ENCODE measurements at places on chromosomes 5 and 9.

DNA sequence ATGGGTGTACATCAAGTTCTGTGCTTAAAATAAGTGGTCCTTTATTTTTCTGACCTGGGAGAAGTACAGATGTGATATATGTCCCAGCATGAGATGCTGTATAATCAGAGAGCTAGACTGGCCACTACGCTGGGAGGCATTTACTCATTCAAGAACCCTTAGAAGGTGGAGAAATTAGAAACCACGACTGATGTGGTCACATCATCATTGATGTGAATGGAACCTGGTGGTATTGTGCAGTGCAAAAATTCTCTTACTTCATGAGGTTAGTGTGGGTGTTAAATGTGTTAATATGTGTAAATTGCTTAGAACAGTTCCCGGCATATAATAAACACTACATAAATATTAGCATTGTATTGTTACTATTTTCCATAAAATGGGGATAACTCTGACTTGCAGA is 69.5 kb upstream of the CKMT2 start:
- DNase-seq: no peak

DNA sequence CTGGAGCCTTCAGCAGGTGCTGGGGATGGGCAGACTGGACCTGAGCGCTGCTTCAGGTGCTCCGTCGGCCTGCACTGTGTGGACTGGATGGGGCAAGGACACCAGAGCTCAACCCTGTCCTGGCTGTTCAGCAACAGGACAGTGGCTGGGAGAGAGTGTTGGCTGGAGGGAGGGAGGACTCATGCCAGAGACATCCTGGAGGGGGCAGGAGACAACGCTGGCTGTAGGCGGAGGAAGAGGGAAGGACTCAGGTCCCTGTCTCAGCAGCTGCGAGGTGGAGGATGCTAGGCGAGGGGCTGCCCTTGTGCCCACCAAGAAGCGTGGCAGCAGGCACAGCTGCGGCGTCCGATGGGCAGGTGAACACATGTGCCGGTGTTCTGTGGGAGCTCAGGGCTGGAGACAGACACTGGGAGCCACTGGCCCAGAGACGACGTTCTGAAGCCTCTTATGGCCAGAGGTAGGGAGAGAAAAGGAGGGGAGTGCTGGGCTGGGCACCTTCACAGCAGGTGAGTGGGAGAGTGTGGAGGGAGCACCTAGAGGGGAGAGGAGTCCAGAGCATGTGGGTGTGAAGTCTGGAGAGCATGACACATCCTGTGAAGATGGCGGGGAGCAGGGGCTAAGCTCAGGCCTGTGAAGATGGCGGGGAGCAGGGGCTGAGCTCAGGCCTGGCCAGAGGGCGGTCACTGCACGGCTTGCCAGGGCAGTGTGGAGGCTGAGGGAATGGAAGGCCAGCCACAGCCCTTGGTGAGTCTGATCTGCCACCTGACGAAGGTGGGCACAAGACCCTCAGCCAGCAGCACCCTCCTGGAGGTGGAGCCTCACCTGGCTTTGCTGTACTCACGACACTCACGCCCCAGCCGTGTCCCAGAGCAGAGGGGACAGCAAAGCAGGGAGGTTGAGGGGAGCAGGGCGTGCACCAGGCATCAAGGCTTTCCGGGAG is 79.1 kb upstream of the FCN1 start:
- no peak for DNase-seq

DNA sequence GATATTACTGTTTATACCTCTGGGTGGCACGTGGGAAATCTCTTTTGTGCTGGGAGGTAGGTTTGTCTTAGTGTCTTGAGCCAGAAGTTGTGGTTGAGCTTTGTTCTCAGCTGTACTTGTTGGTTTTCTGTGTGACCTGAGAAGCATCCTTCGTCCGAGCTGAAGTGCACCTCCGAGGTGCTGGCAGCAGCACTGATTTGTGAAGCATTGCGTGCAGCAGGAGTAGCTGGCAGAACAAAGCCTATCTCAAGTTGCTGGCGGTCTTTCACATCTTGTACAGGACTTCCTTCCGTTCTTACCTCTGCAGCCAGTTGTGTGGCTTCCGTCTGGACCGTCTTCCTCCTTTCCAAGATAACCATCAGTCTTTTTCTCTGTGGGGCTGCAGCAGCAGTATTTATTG is 4.3 kb downstream of the PRRC2B start:
- DNase-seq: peak; percentile 38

GRCh38 chr9:17742067-17742466 is 163.2 kb downstream of the SH3GL2 start:
- no peak for DNase-seq

DNA sequence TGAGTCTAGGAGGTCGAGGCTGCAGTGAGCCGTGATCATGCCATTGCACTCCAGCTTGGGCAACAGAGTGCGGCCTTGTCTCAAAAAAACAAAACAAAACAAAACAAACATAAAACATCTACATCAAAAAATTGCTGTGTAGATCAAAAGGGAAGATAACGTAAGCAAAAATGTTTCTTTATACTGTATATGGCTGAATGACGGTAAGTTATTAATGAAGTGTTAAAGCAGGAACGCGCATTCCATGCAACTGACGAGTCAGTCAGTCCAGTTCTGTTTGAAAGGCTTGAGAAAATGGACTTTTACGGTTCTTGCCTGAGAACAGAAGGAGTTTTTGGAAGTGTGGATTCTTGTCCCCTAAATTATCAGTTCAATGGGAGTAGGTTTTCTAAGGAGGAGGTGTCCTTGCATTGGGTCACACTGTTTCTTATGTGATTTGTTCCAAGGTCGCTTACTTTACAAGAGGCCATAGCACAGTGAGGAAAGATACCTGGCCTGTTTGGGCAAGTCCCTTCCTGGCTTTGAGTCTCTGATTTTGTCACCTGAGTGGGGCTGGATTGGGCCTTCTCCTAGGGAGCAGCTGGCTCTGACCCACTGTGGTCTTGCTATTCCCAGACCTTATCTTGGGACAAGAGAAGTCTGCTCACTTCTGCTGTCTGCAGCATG is 6.6 kb upstream of the PTGS1 start:
- no peak for DNase-seq

GRCh38 chr5:78699552-78700153 is 51.1 kb upstream of the LHFPL2 start:
- DNase-seq: no peak

GRCh38 chr5:172164769-172165212 is 23.2 kb downstream of the STK10 start:
- no peak for DNase-seq

DNA sequence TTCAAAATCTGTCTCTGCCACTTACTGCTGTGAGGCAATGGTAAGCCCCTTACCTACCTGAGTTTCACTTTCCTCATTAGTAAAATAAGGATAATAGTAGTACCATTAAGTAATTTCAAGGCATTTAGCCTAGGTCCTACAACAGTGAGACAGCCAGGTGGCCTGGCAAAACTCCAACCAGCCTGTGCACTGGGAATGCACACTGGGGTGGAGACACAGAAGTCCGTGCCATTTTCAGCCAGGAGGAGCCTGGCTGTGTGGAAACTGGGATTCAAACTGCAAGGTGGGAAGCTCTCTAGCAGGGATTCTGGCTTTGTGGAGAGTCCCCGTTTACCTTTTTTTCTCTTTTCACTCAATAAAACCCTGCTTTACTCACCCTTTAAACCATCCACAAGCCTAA is 630.4 kb downstream of the PRELID2 start:
- no peak for DNase-seq

DNA sequence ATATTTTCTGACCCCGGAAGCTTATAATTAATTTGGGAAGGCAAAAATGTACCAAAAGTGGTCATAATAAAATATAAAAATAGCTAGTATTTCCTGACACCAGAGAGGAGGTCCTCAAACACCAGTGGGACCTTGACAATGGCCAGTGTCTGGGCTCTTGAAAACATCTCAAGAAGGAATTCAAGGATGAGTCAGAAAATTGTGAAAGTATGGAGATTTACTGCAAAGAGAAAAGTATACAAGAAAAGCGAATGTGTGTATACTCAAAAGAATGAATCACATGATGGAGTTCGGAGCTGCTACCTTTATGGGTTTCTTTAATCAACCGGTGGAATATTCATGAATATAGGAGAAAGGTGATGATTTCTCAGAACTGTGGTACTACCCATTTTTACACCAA is 1709.0 kb upstream of the WWC1 start:
- DNase-seq: no peak

DNA sequence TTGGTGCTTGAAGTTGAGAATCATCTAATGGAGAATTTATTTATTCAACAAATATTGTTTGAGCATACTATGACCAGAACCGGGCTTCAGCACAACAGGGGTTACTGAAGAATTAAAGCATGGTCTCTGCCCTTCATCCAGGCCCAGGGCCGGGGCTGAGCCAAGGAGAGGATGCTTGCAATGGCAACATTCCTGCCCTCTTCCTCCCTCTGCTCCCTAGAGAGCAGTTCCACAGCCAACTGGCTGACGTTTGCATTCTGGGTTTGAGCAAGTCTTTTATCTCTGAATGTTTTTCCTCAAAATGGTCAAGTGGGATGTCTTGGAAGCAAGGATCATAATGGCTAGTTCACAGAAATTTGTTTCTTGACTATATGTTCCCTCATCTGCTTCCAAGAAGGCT is 80.7 kb downstream of the GLDC start:
- no peak for DNase-seq

DNA sequence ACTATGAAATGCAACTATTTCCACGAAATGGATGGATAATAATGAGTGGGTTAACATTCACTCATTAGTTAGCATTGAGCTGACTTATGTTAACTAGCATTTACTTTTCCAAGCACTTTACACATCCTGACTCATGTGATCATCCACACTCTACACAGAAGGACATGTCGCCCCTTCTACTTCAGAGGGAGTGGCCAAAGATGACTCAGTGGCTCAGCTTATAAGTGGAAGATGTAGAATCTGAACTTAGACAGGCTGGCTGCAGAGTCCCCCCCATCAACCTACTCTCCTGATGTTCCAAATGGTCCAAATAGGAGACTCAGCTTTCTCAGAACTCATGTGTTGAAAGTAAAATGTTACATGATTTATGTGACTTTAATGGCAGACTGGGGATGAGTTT is 146.0 kb downstream of the ADCY2 start:
- no peak for DNase-seq

DNA sequence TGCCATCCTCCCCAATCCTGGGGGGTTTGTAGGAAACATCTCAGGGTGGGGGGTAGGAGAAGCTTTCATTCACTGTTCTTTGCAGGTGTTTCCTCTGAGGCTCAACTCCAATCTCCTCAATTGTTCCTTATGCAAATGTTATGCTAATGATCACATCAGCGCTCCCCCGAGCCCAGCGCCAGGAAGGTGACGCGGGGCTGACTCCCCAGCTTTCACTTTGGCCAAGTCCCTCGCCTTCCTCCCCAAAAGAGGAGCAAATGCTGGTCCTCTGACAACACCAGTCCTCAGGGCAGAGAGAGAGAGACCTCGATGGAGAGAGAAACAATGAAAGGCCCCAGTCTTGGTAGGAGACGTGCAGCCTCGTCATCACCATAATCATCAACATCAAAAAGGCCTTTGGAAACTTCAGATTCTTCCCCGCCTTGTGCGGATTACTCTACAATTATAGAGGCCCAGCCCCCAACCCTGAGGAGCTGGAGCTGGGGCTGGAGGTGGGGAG is 39.1 kb downstream of the PCDH1 start:
- no peak for DNase-seq

GRCh38 chr9:121667890-121668289 is 16.5 kb downstream of the DAB2IP start:
- DNase-seq: no peak

Data from activated T-helper 1 cell treated with anti-CD3 and anti-CD28 coated beads, Interleukin-2, amount 50 U/mL, for 16 hours (primary cell).